Left renal cortex interstitium (tissue), 4 donors: ENCODE measurements at places on chromosomes 4 and X. TPM values are rescaled to one million over a fixed set of nuclear protein-coding genes. Genes with fewer than 3 reads are reported as not detected.

NDST3 gene
- 2.9 TPM for polyA plus RNA-seq

PIR gene
- polyA plus RNA-seq = 5.0 TPM

NIPAL1 gene
- 11.2 TPM for polyA plus RNA-seq

DNA sequence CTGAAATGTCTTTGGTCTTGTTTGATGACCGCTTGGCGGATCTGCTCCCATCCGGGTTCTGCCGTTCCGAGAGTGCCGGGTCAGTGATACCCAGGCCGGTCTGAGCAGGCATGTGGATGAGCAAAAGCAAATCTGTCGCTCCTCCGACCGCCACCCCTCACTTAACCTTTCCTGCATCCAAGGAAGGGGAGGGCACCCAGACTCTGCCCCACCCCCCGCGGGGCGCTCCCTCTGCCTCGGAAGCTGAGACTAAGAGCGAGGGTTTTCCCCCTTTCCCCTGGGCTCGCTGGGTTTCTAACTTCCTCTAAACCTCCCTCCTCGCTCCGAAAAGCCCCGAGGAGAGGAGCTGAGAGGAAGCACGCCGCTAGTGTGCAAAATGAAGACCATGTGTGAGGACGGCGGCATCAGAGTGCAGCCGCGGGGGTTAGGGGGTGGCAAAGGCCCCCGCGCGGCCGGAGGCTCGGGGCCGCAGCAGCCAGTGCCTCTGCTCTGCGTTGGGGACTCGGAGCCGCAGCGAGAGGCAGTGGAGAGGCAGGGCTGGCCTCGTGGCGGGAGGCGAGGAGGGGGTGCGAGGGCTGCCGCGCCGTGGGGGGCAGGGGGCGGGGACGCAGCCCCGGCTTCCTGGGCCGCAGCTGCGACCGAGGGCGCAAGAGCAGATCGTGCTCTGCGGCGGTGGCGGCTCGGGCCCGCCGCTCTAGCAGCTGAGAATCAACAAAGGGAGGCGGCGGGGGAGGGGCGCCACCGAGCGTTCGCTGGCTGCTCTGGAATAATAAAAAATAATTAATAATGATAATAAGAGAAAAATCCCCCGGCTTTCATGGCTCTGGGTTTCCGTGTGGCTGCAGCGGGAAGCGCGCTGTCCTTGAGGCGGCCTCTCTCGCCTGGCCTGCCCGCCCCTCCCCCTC is 55.8 kb upstream of the BCOR start:
- DNase-seq = no peak

- DNase-seq = no peak
These were observed 32.7 kb downstream of the ELF2 start for GRCh38 chr4:139144161-139144859.

GRCh38 chr4:139007640-139008039 is 7.9 kb upstream of the NOCT start:
- DNase-seq = no peak

- DNase-seq = no peak
These were observed 49.9 kb upstream of the LRPAP1 start for GRCh38 chr4:3582091-3582475.

DNA sequence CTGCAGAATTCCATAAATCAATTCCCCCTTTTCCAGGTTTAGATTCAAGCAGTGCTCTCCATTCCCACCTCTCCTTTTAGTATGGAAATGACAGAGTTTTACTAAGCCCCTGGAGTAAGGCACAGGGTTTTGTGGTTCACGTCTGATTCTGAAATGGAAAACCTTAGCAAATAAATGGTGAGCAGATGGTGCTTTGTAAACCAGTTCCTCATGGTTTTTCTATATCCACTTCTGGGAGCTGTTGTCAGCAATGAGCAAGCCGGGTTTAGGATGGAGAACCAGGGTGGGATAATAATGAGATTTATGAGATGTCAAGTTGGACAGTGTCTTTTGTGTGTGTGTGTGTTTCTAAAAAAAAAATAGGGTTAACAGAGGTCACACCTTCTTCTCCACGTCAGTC is 113.8 kb upstream of the RBPJ start:
- no peak for DNase-seq
